ENCODE measurements at places on chromosomes 12 and 14.
A peak's percentile ranks its signal among the peaks of the same experiment; 100 is the strongest.

DNA sequence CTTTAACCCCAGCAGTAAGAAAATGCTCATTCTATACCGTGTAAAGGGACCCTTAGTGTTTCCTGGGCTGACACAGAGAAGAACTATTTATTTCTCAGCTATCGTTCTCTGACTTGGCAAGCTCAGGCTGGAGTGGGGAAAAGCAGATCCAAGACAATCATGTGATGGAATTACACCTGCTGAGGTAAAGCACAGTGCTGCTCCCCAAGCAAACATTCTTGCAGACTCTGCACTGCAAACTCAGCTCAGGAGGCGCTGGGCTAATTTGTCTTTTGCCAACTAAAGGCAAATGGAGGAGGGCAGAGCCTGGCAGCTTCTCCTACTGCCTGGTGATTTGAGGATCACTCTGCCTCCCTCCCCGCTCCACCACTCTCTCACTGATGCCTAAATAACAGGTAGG is 57.8 kb upstream of the FUT8 start:
- no peak for DNase-seq

GRCh38 chr12:101737476-101737875 is 1.8 kb downstream of the SYCP3 start:
- DNase-seq: no peak

DNA sequence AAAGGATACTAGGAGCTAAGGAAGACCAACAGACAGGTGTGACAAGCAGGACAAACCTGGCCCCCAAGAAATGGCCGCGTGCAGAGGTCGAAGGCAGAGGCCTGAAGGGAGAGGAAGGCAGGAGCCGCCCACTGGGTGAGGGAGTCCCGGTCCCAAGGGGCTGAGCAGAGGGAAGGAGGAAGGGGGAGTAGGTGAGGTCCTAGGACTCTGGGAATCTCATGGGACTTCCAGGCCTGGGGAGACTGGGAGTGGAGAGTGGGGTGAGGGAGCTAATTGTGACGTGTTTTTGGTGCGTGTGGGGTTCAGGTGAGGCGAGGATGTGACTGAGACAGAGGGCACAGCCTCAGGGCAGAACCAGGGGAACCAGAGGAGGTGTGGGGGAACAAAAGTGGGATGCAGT is 11.7 kb upstream of the FLVCR2 start:
- DNase-seq: no peak

DNA sequence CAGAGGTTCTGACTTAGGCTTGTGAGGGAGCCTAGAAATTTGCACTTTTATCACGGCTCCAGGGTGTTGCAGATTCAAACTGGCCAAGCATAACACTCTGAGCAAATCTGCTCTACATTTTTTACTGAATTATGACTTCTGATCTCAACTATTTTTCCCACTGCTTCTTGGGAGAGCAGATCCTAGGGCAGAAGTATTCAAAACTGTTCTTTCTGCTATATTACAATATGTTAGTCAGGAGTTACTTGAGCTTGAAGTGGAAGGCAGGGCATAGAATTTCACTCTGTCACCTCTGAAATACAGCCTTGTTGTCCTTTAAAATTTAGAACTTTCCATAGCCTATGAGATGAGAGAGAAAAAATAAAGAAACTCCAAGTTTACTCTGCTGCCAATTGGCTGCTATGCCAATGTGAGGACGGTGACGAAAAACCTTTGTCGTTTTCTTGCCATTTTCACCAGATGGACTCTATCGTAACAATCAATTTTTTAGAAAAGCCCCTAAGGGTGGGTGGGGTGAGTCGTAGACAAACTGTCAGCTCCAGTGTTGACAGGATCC is 16.4 kb upstream of the KERA start:
- no peak for DNase-seq

- DNase-seq: no peak
Measured at GRCh38 chr12:52899338-52900035, 5.4 kb downstream of the KRT8 start.

- DNase-seq: no peak
Measured at GRCh38 chr12:43694879-43695278, 63.7 kb downstream of the PUS7L start.

- no peak for DNase-seq
Measured at GRCh38 chr12:120141336-120141735, 24.8 kb upstream of the RAB35 start.

- no peak for DNase-seq
Measured at GRCh38 chr14:76962303-76962660, 66.2 kb downstream of the IRF2BPL start.

GRCh38 chr14:35786856-35787255 is 22.2 kb downstream of the RALGAPA1 start:
- no peak for DNase-seq

- DNase-seq: no peak
Measured at GRCh38 chr14:103624860-103625259, 4.2 kb upstream of the KLC1 start.

DNA sequence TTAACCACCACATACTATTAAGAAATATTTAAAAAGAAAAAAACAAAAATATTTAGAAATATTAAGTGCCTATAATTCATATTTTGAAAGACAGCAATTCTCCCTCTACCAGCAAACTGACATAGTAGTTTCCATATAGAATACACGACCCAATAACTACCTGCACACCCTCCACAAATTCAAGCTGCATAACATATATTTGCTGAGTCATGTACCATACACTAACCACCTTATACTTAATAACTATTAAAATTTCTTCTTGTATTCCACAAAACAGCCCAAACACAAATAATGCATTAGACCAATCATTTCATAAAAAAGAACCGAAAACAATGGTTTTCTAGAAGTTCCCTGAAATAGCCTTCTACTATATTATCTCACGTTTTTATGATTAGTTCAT is 21.7 kb downstream of the GTF2A1 start:
- DNase-seq: no peak

DNA sequence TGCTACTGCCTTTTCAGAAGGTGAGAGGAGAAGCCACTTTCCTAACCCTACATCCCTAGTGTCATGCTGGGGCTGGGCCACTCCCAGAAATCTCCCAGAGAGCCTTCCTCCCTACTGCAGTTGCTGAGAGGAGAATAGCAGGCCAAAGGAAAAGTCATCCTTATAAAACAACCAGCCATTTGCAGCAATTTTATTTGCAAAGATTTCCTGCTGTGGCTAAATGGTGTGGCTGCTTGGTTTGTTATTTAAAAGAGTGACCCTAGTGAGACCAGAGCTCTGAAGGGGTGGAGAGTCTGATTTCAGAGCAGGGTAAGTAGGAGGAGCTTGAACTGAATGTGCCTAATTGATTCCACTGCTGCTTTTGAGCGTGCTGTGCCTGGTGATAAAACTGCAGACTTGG is 232.0 kb downstream of the GRIN2B start:
- no peak for DNase-seq

GRCh38 chr14:20356422-20356821 is 13.0 kb downstream of the PARP2 start:
- no peak for DNase-seq

GRCh38 chr12:70217416-70217815 is 25.8 kb upstream of the CNOT2 start:
- DNase-seq: no peak

- DNase-seq: no peak
Measured at GRCh38 chr12:93880853-93881522, 203.8 kb downstream of the CRADD start.

- DNase-seq: no peak
Measured at GRCh38 chr14:60245380-60246177, 3.4 kb upstream of the PPM1A start.

GRCh38 chr12:107241411-107241810 is 148.1 kb upstream of the CRY1 start:
- DNase-seq: no peak

DNA sequence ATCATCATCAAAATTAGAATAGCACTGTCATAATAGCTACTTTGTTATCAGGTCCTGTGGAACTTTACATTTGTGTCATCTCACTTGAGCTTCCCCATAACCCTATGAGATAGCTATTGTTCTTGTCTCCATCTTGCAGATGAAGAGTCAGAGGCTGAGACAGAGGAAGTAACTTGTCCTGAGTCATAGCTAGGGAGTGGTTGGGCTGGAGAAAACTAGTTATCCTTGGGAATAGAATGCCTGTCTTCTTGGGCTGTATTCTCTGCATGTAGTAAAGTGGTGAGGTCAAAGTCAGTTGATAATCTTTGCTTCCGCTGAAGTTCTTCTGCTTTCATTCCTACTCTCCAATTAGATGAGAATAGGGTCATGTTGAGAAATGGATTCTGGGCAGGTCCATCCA is 117.0 kb downstream of the SMOC1 start:
- DNase-seq: no peak

- no peak for DNase-seq
Measured at GRCh38 chr14:23148591-23149249, 29.7 kb upstream of the CEBPE start.

GRCh38 chr12:31773867-31774266 is 45.0 kb upstream of the AMN1 start:
- no peak for DNase-seq

DNA sequence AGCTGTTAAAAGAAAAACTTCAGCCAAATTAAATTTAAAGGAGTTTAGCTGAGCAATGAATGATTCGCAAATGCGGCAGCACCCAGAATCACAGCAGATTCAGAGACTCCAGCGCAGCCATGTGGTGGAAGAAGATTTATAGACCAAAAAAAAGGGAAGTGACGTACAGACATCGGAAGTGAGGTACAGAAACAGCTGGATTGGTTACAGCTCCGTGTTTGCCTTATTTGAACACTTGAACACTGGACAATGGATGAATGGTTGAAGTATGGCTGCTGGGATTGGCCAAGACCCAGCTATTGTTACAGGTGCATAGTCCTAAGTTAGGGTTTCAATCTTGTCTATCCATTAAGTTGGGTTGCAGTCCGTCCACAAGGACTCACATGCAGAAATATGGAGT is 42.6 kb downstream of the GALNT8 start:
- no peak for DNase-seq

- DNase-seq: no peak
Measured at GRCh38 chr12:47828976-47829482, 9.3 kb upstream of the HDAC7 start.

GRCh38 chr12:113698510-113698858 is 226.8 kb upstream of the LHX5 start:
- DNase-seq: no peak

- no peak for DNase-seq
Measured at GRCh38 chr12:62532333-62532732, 65.7 kb downstream of the MON2 start.

- no peak for DNase-seq
Measured at GRCh38 chr12:65282840-65283239, 4.4 kb downstream of the MSRB3 start.

GRCh38 chr12:43882578-43883178 is 46.8 kb downstream of the TMEM117 start:
- no peak for DNase-seq

- no peak for DNase-seq
Measured at GRCh38 chr12:2963760-2964292, 4.6 kb downstream of the TEAD4 start.

DNA sequence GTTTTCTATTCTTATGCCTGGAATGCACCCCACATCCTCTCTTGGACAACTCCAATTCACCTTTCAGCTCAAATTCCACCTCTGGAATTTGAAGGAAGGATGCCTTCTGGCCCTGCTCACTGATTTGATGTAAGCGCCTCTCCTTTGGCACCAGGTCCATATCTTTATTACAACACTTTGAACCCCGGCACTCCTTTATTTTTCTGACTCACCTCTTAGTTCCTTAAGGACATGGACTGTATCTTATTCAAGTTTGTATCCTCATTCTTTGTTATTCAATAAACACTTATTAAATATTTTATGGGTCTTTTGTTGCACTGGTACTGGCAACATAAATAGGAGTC is 3.1 kb downstream of the GALC start:
- no peak for DNase-seq

DNA sequence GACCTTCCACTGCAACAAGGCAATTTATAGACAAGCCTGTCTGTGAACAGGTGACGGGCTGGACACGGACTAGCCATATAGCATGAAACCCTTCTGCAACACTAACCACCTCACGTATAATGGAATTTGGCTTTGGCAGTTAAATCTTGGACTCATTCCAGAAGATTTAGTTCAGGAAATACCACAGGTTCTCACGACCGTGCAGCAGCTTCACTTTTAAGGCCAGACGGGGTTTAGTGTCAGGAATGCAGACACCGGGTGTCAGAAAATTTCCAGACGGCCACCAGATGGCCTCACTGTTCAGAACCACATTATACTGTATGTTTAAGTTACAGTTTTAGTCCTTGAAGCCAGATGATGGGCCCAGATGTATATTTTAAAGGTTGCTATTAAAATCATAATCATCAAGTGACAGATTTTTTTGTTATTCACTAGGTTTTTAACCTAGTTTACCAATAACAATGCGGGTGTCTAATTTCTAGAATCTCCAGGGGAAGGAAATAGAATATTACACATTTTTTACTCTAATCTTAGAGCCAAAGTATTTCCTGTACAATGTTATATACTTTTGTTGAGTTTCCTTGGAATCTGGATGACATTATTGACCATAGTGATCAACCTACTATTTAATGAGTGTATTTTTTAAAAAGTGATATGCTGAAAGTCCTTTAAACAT is 90.5 kb upstream of the TMPO start:
- peak; percentile 24 for DNase-seq

DNA sequence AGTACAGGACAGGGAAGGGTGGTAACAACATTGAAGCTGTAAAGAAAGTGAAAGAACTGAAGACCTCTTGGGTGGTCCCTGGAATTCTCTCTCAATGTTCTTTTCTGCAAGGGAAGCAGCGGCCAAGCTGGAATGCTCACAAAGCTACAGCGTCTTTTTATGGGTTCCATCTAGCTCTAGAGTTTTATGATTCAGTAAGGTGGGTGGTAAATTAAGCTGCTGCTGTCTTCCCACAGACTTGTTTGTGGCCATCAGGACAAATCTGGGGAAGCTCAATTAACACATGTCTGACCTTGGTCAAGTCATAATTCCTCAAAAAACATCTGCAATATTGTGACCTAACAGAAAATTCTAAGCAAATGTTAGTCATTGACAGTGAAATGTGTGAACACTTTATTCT is 139.1 kb downstream of the MED13L start:
- DNase-seq: no peak

DNA sequence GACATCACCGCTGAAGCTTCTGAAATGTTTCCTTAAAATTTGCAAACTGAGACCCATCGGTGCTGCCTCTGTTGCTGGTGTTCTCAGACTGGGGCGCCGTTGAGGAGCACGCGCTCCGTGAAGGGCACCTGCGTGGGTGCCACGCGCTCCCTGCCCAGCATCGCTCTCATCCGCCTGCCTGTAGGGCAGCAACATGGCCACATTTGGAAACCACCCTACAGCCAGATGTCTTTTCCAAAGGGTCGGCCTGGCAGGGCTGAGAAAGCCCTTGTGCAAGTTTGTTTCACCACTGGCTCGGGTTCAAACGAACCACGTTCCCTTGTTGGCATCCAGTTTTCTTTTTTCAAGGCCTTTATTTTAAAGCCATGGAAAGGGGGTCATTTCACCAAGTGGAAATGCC is 13.9 kb downstream of the ADGRD1 start:
- no peak for DNase-seq

All from central memory CD8-positive, alpha-beta T cell (primary cell).